ENCODE measurements at places on chromosomes 4 and X.

GRCh38 chr4:146791439-146791838, 152.7 kb downstream of the POU4F2 start:
- no peak for DNase-seq

DNA sequence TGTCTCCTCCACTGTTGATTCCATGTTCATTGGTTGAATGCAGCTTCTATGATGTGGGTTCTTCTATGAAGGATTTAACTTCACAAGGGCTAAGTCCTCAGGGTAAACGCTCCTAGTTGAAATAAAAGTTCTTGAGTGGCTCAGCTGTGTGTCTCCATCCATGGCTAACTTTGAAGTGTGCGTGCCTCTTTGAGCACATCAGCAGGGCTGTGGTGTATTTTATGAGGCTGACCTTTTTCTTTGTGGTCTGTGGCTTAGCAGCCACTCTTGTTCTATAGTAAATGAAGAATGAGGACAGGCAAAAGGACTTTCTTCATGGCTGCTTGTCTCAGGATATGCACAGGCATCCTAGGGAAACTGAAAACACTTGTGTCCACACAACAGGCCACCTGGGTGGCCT, 88.5 kb downstream of the KIT start:
- no peak for DNase-seq

DNA sequence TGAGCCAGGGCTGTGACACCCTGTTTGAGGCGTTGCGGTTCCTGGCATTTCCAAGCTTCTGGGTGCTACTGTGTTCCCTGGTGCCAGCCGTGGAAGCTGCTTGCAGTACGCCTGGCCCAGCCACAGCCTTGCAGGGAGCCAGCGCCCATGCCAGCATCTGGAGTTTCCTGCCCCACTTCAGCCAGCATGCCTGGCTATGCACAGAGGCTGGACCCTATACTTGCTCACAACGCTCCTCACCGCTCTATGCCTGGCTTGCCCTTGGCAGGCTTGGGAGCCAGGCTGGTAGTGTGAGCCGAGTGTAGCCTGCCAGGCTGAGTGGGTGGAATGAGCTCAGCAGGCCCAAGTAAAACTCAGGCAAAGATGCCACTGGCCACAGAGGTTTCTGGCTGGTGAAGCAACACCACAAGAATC, 22.4 kb downstream of the PRRG1 start:
- DNase-seq = no peak

DNA sequence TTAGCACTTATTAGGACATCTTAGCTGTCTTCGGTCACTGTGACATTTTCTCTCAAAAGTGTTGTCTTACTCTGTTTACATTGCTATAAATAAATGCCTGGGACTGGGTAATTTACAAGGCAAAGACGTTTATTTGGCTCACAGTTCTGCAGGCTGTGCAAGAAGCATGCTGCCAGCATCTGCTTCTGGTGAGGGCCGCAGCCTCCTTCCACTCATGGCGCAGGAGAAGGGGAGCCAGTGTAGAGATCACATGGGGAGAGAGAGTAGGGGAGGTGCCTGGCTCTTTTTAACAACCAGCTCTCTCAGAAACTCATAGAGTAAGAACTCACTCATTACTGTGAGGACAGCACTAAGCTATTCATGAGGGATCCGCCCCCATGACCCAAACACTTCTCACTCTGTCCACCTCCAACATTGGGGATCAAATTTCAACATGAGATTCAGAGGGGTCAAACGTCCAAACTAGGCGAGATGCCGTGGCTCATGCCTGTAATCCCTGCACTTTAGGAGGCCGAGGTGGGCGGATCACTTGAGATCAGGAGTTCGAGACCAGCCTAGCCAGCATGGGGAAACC, 43.5 kb upstream of the HERC6 start:
- DNase-seq = no peak

DNA sequence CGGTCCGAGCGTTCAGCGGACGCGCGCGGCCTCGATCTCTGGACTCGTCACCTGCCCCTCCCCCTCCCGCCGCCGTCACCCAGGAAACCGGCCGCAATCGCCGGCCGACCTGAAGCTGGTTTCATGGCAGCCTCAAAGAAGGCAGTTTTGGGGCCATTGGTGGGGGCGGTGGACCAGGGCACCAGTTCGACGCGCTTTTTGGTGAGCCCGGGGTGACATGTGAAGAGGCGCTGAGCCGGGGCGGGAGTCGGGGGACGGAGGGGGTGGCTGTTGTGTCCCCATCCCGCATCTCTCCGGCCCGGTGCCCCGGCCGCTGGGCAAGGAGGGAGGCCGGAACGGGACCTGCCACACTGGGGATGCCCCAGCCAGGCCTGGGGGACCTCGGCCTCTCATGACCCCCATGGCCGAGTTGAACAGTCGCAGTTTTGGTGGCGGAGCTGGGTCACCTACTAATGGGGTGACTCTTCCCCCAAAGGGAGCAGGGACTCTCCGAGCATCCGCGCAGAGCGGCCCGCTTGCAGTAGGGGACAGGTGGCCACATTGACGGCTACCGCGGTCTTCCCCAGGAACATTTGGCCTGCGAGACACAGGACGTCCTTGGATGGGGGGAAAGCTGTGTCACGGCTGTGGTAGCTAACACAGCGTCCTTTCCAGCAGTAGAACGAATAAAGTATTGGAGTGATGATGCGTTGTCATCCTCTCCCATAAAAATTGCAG, at the start of gene GK:
Gene GK, plus strand, starts transcription at position 9 of the 717 bp plus-strand sequence. Its CDS starts 115 bp downstream, at position 124.
- no peak for DNase-seq

- no peak for DNase-seq
These were observed 152.1 kb downstream of the SLC39A8 start for GRCh38 chr4:102193145-102193544.

DNA sequence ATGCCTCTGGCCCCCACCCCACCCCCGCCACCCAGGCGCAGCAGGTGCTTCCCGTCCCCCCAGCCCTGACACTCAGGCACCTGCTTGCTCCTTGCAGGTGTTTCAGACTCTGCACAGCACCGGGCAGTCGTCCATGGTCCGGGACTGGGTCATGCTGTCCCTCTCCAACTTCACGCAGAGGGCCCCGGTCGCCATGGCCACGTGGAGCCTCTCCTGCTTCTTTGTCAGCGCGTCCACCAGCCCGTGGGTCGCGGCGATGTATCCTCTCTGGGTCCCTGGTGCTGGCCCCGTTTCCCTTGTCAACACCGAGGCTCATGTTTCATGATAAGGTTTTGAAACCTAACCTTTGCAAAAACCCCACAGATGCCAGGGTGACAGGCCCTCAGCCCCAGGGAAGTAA, 10.2 kb upstream of the MSANTD1 start:
- DNase-seq = no peak

GRCh38 chr4:10753336-10753735, 68.8 kb upstream of the CLNK start:
- no peak for DNase-seq

- no peak for DNase-seq
These were observed 48.4 kb upstream of the MAP3K15 start for GRCh38 chrX:19563746-19564145.

- DNase-seq = no peak
These were observed 293.2 kb upstream of the SLC7A11 start for GRCh38 chr4:138535316-138535715.

DNA sequence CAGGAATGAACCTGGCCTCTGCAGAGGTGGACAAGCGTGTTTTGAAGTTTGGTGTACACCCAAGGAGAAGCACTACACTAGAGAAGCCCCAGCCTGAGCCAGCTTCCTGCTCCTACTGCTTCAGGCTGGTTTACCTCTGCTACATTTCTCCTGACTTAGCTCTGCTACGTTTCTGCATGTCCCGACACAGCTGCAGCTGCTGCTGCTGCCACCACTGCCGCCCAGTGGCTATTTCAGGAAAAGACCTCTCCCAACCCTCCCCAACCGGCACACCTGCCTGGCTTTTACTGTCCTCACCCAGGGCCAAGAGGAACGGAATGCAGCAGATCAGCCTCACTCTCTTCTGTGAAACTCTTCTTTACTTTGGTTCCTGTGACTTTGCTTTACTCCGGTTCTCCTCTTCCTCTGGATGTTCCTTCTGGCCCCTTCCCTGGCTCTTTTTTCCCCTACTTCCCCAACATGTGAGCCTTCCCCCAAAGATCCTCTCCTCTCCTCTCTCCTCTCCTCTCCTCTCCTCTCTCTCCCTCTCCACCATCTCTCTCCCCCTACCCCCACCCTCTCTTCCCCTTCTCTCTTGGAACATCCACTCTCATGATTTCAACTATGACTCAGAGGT, 3.1 kb upstream of the P2RY4 start:
- DNase-seq = no peak

- no peak for DNase-seq
These were observed 492.1 kb downstream of the PCDH10 start for GRCh38 chr4:133641191-133641590.

DNA sequence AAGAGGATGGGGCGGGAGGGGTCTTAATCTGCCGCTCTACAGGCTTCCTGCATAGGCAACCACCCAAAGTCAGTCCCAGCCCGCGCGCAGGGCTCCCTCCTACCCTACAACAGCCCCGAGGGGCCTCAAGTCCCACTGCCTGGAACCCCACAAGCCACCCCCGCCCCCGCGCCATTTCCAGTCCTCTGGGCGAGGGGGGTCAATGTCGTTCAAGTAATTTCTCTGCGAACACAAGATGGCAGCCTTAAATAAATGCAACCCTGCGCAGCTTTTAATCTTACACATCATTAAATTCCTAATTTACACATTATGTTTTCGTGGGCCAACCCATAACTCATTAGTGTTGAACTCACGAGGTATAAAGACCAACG, 92.9 kb downstream of the BCOR start:
- DNase-seq = no peak

DNA sequence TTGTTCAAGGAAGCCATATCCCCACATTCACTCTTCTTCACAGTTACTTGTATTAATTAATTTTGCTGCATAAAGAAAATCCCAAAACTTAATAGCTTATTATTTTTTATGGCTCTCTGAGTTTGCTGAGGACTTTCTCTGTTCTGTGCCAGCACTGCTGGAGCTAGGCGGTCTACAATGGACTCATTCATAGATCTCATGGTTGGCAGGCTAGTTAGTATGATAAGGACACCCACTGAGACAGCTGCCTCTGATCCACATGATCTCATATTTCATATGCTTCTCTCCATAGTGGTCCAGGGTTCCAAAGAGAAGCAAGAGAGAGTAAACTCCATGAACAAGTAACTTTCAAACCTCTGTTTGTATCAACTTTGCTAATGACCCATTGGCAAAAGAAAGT, 170.2 kb downstream of the ADGRA3 start:
- DNase-seq = no peak

DNA sequence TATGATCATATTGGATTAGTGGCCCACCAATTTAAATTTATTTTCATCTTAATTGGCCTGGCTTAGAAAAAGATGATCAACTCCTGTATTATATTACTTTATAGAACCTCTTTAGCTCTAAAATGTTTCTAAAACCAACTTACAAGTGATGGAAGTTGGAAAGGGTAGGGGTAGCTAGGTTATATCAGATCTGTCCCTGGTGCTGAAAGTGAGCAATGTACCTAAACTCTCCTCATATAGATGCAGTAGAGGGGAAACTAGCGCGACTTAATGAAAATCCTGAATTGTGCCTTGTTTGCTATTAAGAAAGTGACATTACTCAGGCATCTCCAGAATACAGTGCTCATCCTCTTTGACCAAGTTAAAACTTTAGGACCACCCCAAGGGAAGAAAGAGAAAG, 7.5 kb upstream of the PTCHD1 start:
- no peak for DNase-seq

- DNase-seq = no peak
These were observed 30.6 kb upstream of the NSUN7 start for GRCh38 chr4:40719008-40719623.

- no peak for DNase-seq
These were observed 36.9 kb upstream of the HUWE1 start for GRCh38 chrX:53723381-53723780.

GRCh38 chrX:50971395-50971794, 60.9 kb downstream of the BMP15 start:
- DNase-seq = no peak

DNA sequence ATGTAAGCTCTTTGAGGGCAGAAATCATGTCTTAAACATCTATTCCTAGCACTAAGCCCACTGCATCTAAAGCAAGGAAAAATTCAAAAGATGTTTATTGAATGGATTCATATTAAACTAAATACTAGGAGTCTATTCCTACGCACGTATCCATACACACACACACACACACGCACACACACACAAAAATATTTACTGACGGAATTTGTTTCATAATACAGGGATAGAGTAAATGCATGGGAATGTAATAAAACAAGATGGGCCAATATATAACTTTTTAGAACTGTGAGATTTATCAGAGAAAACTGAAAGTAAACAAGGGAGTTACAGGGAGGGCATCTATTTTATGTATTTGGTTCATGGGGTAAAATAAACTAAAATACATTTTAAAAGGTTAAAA, 57.6 kb downstream of the WDFY3 start:
- DNase-seq = no peak

DNA sequence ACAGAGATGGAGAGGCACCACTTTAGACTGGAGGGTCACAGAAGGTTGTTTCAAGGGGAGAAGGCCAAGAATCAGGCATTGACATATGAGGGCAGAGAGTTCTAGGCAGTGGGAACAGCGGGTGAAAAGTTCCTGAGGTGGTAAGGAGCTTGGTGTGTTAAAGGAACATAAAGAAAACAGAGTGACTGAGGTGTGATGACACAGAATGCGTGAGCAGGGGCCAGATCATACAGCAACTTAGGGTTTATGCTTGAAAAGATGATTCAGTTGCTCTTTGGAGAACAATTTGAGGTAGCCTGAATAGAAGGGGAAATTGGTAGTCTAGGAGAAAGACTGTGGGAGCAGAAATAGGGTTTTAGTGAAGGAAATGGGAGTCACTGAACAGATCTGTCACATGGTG, 179.2 kb downstream of the AMELX start:
- no peak for DNase-seq

DNA sequence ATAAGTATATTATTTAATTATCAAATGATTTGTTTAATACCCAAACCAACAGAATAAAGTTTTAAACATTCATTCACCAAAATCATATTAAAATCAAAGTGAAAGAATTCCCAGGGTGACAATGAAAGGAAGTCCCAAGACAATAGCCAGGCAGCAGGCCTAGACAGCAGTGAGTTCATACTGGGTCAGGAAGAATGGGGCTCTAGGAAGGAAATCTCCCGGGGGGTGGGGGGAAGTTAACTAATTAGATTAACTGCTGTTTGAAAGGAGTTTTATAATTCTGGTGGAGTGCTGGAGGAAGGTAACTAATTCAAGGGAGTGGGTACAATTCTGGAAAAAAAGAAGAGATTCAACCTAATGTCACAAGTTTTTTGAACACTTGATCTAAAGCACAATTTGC, 104.1 kb downstream of the ZAR1 start:
- DNase-seq = no peak

DNA sequence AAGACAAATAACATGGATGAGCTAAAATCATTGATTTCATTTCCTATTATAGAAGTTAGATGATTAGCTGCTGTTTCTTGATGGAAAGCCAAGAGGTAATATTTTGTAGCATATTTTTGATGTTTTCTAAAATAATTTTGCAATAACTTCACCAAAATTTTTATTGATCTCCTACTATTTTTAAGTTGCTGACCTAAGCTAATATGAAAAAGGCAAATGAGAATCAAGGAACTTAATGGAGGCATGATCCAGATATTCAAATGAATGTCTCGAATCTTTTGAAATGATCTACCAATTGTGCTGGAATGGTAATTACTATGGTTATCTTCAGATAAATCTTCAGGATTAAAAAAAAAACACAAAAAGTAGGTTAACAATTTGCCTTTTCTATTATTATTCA, 1591.4 kb upstream of the PCDH7 start:
- DNase-seq = no peak
